ENCODE measurements at places on chromosomes 3 and 15.

DNA sequence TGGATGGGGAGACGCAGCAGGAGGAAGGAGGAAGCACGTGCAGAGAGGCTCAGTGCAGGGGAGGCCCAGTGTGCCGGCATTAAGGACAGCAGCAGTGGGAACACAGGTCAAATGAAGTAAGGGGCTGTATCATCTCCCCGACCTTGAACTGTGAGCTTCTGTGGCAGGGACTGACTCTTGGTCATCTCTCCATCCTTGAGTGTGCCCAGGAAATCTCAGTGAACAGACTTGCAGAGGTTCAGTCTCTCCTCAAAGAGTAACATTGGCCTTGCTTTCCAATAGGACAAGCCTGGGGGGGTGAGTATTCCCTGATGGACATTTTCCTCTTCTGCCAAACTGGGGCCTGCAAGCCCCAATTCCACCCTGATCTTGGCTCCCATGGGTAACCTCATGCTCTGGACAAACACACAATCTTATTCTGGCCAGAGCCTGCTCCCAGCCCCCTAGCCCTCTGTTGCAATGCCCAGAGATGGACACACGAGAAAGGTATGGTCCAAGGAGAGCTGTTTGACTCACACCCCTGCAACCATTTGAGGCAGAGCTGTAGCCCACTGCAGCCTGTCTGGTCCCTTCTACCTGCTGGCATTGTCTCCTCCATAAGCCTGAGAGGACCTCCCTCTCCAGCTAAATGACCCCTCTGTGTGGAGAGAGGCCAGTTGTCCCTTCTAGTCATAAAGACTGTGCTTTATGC lies 50.9 kb downstream of the TLE3 start:
- DNase-seq, result no peak

GRCh38 chr3:140914384-140914945 lies 27.2 kb upstream of the SLC25A36 start:
- DNase-seq, result no peak

GRCh38 chr3:189710620-189711402 lies 79.6 kb downstream of the TP63 start:
- DNase-seq, result no peak

- no peak for DNase-seq
These were observed 7.5 kb downstream of the P2RY1 start for GRCh38 chr3:152842413-152842812.

- no peak for DNase-seq
These were observed 260.5 kb downstream of the PYDC2 start for GRCh38 chr3:191721390-191721861.

GRCh38 chr15:19973718-19974117 lies 567.9 kb downstream of the GOLGA6L6 start:
- no peak for DNase-seq

- DNase-seq, result no peak
These were observed 233.9 kb upstream of the UBE2E2 start for GRCh38 chr3:22969276-22969675.

- no peak for DNase-seq
These were observed 99.6 kb downstream of the TMCC1 start for GRCh38 chr3:129793942-129794310.

GRCh38 chr3:49606427-49606826 lies 52.1 kb downstream of the BSN start:
- DNase-seq, result no peak

DNA sequence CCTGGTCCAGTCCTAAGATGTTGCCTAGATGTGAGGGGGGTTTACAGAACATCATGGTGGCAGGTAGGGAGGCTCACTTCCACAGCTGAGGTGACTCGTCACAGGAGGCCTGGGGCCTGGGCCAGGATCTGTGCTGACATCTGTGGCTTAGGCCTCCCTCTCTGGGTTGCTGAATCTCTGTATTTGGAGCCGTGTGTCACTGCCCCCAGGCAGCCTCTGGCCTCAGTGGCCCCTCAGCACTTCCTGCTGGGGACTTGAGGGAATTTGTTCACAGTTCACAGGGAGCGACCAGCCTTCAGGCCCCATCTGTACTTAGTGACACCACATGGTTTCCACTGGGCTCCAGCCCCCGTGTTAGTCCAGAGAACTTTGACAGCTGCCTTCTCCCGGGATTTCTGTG lies 41.7 kb upstream of the ADAMTSL3 start:
- no peak for DNase-seq

DNA sequence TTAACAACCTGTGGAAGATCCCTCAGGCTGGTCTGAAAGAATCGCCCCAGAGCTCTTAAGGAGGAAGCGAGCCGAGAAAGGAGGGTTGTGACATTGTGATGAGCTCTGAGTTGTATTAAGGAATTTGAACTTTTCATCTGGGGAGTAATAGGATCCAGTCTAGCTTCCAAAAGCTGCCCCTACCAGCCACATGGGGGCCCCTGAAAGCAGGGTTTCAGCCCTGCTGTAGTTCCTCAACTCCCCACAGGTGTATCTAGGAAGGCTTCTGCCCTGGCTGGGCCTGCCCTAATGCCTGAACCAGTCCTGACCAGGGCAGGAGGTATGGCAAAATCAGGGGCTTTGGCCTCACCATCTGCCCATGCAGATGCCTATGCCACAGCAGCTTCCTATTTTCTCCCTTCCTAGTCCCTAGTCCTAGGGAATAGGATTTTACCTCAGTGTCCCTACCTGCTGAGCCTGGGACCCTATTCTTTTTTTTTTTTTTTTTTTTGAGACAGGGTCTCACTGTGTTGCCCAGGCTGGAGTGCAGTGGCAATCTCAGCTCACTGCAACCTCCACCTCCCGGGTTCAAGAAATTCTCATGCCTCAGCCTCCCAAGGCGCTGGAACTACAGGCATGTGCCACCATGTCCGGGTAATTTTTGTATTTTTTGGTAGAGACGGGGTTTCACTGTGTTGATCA lies 5.0 kb upstream of the AP3S2 start:
- peak; percentile 17 for DNase-seq

DNA sequence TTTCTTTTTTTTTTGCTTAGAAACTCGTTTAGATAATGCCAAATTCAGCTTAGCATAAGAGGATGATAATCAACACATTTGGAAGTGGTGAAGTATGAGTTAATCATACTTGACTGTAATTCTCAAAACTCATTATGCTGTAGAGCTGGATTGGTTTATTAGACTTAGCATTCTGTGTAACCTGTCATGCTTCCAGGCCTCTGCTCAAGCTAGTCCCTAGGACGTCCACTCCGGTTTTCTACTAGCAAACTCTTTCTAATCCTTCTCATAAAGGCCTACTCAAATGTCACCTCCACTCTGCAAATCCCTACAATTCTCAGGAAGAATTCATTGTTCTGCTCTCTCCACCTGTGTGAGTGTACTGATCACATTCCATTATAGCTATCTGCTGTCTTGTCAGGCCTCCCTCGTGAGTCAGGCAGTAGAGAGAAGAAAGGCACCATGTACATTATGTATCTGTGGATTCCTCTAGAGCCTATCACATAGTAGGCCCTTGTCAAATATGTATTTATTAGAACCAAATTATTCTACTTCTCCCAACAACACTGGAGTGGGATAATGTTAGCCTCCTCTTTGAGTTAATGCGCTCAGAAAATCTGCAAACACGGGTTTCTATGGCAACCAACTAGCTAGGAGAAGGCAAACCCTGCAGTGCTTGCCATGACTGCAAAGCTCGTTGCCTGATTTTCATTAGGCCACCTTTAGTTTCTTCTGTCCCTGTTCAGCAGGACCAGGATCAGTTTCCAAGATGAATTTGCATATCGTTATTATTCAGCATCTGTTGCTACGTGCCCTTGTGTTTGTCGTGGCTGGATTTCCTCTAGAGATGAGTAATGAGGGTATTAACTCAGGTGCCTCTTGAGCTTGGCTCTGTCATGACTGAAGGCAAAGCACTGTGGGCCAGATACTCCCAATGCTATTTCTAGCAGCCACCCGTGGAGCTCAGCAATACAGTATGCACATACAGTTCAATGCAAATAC lies 30.7 kb downstream of the ATP13A5 start:
- no peak for DNase-seq

DNA sequence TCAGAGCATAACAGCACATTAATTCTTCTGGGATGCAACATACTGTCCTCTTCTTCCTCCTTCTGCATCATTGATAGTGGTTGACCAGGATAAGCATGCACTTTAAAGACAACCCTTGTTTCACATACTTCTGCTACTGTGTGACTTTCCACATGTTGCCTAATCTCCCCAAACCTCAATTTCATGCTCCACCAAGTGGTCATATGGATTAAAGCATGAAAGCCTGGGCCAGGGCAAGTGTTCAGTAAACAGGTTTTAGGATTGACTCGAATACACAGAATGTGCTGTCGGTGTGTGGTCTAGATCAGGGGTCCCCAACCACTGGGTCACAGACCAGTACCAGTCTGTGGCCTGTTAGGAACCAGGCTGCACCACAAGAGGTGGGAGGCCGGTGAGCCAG lies 22.5 kb upstream of the BFSP2 start:
- no peak for DNase-seq

GRCh38 chr3:146969356-146969755 lies 364.2 kb upstream of the PLSCR5 start:
- DNase-seq, result no peak

GRCh38 chr3:143653493-143653892 lies 194.8 kb downstream of the SLC9A9 start:
- no peak for DNase-seq

Measured in activated naive CD4-positive, alpha-beta T cell (primary cell).